ENCODE measurements at places on chromosomes 12 and 14. TPM values are rescaled to one million over a fixed set of nuclear protein-coding genes. Genes with fewer than 3 reads are reported as not detected.

Gene FOXN4
- total RNA-seq = not detected

Gene EML5
- 1.1 TPM for total RNA-seq

Gene ABCC9
- total RNA-seq = not detected

Gene TMEM132C
- total RNA-seq = not detected

Gene PTGDR
- 0.18 TPM for total RNA-seq

Gene GPRC5A
- 0.30 TPM for total RNA-seq

Gene SAMD15
- total RNA-seq = 0.20 TPM
